ENCODE measurements at places on chromosomes 1 and 21. TPM values are rescaled to one million over a fixed set of nuclear protein-coding genes. Genes with fewer than 3 reads are reported as not detected.
A peak's percentile ranks its signal among the peaks of the same experiment; 100 is the strongest.

The FNDC10 gene
- total RNA-seq = 2.2 TPM

The GBP1 gene
- total RNA-seq = 125 TPM

The DNALI1 gene
- total RNA-seq = 2.9 TPM

The CTH gene
- 3.4 TPM for total RNA-seq

The MAGI3 gene
- 33.2 TPM for total RNA-seq

The CADM3 gene
- total RNA-seq = 16.1 TPM

GRCh38 chr1:240151136-240151735 is 59.6 kb downstream of the FMN2 start:
- no peak for DNase-seq

- DNase-seq = no peak
These were observed 33.5 kb upstream of the RNF19B start for GRCh38 chr1:32998064-32998463.

GRCh38 chr1:241503444-241503843 is 16.1 kb downstream of the FH start:
- DNase-seq = no peak

DNA sequence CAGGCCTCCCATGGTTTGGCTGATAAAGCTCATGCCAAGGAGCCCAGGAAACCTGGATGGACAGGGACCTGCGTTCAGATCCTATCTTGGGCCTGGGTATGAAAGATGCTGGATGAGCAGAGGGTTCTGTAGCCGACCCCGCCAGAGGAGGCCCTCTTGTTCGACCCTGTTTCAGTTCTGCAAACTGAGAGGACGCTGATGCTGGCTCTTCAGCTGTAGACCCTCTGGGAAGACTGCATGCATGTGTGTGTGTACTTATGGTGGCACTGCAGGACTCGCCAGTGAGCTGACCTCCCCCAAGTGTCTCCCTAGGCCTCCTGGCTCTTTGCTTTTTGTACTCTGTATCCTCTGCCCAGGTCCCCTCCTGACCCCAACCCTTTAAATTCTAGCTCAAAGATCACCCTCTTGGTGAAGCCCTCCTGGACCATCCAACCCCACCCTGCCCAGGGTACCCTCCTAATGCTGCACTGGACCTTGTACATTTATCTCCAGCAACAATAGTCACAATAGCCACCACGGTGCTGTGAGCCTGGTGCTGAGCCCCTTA is 1.6 kb downstream of the EPS8L3 start:
- no peak for DNase-seq

- DNase-seq = no peak
These were observed 55.3 kb downstream of the APP start for GRCh38 chr21:26115305-26115704.

DNA sequence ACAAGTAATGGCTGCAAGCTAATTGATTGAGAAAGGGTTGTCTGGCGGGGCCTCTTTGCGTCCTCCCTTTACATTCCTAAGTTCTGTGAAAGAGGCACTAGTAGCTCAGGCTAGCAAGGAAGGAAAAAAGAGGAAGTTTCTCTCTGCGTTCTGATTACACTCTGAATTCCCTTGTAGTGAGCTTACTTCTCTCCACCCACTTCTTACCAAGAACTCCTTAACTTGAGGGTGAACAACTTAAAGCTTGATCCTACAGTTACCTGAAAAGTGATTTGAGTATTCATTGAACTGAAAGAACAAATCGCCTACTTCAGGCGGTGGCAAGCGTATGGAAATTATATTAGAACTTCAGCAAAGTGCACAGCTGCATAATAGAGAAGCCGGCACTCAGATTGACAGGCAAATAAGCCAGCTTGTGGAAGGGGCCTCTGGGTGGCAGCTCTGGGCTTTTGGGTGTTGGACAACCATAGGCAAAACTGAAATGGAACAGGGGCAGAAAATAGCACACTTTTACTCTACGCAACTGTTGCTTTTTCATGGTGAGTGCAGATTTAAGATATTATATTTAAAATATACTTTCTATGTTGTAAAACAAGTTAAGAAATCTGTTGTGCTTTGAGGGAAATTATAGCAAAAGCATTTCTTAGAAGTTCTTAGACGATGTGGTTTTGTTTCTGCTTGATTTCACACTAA is 464.5 kb downstream of the USP25 start:
- DNase-seq = peak; percentile 90

DNA sequence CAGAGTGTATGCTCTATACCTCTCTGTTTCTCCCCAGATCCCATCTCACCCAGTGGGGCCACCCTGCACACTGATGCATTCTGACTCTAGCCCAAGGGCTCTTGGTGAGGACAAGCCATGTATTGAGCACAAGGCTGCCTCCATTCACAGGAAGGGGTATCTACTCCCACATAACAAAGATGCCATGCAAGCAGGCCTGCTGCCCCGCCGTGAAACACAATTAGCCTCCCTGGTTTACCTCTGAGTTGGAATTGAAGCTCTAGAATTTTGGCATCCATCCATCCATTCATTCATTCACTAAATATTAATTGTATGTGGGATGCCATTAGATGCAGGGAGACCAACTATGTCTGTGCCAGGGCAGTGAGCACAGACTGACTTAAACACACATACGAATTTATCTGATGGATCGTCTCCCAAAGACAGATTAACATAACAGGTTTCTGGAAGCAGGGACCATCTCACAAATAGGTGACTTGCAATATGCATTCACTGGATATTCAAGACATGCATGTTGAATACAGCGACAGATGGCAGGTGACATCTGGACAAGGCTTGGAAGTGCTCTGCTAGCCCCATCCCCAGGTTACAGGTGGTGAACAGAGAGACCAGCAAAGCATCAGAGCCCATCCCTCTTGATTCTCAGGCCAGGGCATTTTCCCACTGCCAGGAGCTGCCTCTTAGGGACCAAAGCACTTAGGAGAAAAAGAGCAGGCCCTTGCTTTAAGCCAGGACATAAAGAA is 34.3 kb downstream of the TRABD2B start:
- no peak for DNase-seq
